NCI-H1105 (cell line): ENCODE measurements at places on chromosomes 12 and 14.

GRCh38 chr12:29191267-29191850 lies 42.3 kb downstream of the FAR2 start:
- no peak for DNase-seq

DNA sequence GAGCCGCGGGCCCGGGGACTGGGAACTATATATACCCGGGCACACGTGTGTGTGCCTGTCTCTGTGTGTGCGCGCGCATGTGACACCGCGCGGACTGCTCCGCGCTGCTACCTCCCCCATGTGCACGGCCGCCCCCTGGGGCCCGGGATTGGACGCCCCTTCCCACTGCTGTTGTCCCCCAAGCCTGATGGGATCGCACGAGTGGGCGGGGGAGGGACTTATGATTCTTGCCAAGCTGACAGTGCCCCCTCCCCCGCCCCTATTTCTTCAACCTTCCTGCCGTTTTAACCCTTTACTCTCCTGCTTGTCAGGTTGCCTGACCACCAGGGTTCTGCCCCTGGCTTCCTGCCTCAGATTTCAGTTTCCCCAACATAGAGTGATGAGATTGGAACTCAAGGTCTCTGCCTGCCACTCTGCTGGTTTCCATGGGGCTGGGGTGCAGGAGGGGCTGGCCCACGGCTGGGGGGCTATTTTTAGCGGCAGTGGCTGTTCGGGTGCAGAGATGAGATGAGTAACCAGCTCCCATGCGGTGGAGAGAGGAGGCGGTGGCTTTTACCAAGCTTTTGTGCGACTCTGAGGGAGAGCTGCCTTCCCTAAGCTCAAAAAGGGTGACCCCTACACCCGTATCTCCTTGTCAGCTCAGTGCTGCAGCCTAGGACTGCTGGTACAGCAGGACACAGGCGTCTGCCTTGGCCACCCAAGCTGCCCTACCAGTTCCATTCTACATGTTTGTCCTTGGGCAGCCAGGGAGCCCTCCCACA lies at the start of gene DDN:
DDN (minus strand) TSS at position 5 of the 761 bp plus-strand sequence. CDS start 88 bp downstream, outside the sequence.
- no peak for DNase-seq

DNA sequence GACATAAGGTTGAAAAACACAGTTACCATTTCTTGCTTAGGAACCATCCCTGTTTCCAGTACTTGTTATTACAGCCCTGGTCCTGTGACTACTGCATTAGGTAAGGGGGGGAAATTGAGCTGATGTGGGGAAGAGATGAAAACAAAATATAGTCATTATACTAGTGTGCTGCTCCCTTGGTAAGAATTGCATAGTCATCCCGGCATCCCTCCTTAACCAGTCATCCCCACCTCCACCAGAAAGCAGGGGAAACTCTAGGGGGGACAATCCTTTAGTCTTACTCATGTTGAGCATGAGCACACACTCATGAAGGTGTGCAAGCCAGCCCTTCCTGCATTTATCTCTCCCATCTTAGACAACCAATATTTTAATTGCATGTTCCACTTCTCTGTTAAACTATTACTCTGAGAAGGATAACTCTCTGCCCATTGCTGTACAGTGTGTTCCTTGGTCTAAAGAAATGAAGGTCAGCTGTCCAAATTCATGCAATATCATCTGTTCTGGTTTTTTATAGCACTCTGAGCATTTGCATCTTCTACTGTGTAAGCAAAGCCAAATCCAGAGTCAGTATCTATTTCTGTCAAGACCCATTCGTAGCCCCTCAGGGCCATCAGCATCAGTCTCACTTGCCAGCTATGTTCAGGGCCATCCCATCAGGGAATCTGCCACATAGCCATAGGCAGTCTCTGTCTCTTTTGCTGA lies 46.8 kb downstream of the TMEM30B start:
- no peak for DNase-seq

- no peak for DNase-seq
Observed at GRCh38 chr12:26198742-26199141, 3.4 kb downstream of the SSPN start.

- DNase-seq: no peak
Observed at GRCh38 chr12:102540815-102541385, 60.5 kb upstream of the IGF1 start.

- no peak for DNase-seq
Observed at GRCh38 chr14:49546766-49547165, 39.4 kb downstream of the RPS29 start.

- no peak for DNase-seq
Observed at GRCh38 chr12:103691063-103691462, 104.0 kb downstream of the STAB2 start.
